ENCODE measurements at places on chromosomes 7 and 10.
A peak's percentile ranks its signal among the peaks of the same experiment; 100 is the strongest.

- DNase-seq = no peak
Observed at GRCh38 chr10:29326886-29327745, 38.2 kb downstream of the LYZL1 start.

DNA sequence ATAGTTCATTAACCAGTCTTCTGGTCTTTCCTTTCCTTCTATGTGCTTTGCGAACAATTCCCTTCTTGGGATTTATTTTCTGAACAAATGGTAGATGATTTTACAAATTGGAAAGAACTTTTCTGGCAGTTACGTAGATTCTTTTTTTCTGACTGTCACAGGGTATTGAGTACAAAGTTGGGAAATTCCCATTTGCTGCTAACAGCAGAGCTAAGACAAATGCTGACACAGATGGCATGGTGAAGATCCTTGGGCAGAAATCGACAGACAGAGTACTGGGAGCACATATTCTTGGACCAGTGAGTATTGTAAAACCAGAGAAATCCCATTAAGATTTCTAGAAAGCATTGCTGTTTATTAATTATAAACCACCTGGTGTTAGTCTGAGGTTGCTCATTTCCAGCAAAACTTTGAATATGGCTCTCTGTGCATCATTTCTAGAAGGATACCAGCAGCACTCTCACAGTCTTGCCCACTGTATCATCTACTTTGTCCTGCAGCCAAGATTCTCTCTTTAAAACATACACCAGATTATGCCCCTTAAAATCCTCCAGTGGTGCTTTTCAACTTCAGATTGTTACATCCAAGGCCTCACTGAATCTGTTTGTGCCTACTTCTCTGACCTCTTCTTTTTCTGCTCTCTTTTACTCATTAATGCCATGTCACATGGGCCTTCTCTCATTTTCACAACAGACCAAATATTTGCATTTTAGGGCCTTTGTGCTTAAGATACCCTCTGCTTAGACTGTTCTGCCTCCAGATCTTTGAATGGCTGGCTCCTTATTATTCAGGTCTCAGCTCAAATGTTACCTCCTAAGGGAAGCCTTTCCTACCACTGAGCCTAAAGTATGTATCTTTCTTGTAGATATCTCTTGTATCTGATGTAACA is 27.0 kb downstream of the DLD start:
- DNase-seq = no peak

GRCh38 chr10:13404791-13405190 is 56.7 kb upstream of the SEPHS1 start:
- DNase-seq = no peak

DNA sequence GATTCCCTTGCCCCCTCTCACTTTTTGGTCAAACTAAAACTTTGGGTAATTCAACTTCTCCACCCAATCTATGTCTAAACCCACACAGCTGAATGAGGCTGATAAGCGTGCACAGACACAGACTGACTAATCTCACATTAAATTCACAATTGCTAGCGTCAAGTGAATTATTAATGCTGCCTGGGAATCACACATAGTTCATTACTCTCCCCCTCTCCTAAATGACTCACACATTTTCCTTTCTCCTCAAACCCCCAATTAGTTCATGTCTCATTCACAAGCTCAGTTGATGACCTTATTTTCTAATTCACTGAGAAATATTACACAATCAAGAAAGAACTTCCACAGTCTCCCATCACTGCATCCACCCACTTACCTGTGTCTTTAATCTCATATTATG is 14.5 kb downstream of the KLF14 start:
- no peak for DNase-seq

DNA sequence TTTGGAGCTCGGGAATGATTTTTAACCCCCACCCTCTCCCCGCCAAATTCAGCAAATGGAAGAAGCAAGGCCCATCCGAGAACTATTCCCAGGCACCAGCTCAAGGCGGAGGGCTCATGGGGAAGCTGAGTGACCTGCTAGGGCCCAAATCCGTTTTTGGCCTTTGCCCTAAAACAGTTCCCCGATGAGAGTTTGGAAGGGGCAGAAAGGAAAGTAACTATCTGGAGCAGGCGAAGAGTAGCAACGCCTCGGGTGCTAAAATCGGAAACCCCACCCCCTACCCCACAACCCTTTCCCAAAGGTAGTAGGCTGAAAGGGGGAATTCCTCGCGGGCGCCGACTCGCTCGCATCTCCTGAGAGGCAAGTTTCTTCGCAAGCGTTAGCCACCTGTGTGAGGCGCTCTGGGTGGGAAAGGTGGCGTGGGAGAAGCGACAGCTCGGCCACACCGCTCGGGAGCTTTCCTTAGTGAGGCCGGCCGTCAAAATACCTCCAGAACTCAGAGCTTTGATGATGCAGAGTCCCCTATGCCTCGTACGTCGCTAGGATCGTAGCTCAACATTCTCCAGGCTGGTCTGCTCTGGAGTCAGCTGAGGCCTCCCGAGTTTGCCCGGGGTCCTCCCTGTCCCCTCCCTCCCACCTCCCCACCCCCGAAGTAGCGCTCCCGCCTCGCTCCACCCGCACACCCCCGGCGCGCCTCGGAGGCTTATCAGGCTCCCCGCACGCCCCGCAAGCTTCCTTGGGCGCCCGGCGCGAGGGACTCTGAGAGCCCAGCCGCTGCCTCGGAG is 642 bp upstream of the PRKG1 start:
- DNase-seq = no peak

- no peak for DNase-seq
Observed at GRCh38 chr7:36100634-36101033, 52.4 kb upstream of the EEPD1 start.

- no peak for DNase-seq
Observed at GRCh38 chr7:27606270-27607209, 56.1 kb downstream of the HIBADH start.

DNA sequence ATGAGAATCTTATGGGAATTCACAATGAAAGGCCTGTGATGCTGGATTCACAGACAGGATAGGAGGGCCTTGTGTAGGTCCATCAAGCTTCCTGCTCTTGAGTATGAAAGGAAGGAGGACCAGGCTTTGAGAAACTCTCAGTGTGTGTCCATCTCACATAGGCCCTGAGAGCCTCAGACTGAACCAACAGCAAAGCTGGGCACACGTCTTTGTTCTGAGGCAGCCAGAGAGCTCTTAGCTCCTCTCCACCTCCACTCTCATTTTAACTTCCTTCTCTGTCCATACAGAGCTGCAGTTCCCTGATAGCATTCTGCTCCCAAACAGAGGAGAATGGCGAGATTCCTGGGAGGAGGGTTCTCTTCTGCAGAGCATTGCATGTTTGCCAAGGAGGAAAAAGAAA is 515.6 kb downstream of the CALN1 start:
- no peak for DNase-seq

GRCh38 chr7:41439515-41439879 is 263.4 kb downstream of the INHBA start:
- no peak for DNase-seq

DNA sequence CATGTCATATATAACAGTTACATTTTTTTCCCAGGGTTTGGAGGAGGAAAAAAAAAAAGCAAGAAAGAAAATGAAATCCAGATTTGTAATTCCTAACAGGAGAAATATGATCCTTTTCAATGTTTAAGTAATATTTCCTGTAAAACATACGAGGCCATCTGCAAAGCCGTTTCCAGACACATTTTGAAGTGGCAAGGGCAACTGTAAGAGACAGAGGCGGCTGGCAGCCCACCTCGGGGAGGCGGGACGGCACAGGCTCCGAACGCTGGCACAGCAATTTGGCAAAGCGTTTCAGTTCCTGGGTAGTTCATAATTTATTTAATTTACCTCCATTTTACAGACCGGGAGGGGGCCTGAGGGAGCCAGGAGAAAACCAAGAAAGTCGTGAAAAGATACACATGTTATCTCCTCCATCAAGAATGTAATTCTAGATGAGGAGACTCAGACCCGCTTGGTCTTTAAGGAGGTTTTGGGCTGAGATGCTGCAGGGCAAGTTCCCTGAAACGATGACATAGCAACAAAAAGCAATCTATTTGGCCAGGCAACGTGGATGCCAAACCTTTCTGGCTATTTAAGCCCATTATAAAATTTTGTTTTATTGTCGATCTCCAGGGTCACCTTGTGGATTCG is 448.5 kb upstream of the MKI67 start:
- DNase-seq = no peak

GRCh38 chr7:155291729-155292128 is 5.9 kb upstream of the INSIG1 start:
- DNase-seq = no peak

DNA sequence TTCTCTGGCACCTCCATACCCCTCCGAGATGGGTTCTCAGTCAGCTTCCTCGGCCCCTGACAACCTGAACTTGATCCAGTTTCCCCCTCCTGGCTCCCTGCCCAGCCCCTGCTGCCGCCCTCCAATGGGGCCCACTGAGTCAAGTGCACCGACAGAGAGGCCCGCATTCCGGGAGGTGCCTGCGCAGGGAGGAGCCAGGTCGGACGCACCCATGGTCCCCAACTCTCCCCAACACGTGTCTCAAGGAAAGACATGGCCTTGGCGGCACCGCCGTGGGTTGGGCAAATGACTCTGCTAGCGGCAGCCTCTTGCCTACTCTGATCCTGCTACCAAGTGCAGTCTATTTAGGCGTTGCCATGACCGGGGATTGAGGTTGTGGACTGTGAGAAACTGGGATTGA is 275.3 kb downstream of the SNX13 start:
- DNase-seq = no peak

GRCh38 chr10:97498841-97499560 is at the start of gene UBTD1:
Gene UBTD1, plus strand, starts transcription at chr10:97498924. Its CDS starts 280 bp downstream, at chr10:97499204.
- peak; percentile 40 for DNase-seq

- no peak for DNase-seq
Observed at GRCh38 chr7:145817687-145818086, 298.9 kb upstream of the CNTNAP2 start.

GRCh38 chr10:74690393-74690792 is 136.0 kb upstream of the KAT6B start:
- DNase-seq = no peak

DNA sequence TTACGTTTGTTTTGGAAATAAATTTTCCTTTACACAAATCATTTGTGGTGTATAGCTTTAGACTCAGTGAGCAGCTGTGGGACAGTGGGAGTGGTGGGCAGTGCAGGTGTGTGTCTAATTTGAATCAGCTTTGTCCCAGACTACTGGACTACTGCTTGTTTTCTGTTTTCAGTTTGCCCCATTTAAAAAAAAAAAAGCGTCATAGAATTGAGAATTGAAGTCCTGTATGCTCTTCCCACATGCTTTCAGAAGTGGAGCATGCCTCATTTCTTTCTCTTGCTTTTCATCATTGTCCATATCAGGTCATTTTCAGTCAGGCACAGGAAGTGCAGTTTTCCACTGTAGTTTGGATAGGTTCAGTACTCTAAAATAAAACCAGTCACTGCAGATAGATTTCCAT is 66.1 kb downstream of the SHH start:
- no peak for DNase-seq

DNA sequence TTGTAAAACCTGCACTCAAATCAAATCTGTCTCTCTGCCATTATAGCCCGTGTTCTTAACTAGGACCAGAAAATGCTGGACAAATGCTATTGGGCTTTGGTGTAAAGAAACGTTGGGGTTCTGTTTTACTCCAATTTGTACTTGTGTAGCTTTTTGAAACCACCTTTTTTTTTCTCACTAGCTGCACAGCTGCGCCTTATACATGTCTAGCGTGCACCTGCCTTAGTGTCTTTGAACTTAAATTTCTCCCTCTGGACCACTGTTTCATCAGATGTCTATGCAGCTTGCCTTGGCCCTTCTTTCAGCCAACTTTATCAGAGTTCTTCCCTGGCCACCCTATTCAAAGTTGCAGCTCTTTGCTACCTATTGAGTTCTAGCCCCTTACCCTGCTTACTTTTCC is 7.1 kb downstream of the LIPM start:
- DNase-seq = no peak

DNA sequence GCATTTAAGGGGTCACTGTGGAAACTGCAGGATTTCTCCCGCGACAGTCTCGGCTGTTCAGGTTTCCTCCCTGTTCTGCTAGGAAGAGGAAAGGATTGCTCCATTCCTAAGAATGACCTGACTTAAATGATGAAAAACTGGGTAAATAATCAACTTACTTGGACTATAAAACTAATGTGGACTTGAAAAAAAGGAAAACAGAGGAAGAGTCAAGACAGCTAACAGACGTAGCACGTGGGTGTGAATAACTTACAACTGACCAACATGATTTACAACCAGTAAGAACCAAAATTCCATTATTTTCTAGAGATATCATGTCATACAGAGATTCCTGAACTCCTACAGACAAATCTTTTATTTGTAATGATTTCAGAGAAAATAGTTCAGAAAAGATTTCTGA is 93.8 kb downstream of the ADAM12 start:
- DNase-seq = no peak

DNA sequence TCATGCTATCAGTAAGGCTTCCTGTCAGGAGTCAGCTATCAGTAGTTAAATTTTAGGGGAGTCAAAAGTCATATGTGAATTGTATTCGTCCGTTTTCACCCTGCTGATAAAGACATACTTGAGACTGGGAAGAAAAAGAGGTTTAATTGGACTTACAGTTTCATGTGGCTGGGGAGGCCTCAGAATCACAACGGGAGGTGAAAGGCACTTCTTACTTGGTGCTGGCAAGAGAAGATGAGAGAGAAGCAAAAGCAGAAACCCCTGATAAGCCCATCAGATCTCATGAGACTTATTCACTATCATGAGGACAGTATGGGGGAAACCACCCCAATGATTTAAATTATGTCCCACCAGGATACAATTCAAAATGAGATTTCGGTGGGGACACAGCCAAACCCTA is 47.1 kb downstream of the KLF6 start:
- DNase-seq = no peak

GRCh38 chr7:73970801-73971229 is 57.2 kb upstream of the ELN start:
- peak; percentile 14 for DNase-seq

GRCh38 chr7:96548664-96549063 is 161.0 kb downstream of the SEM1 start:
- no peak for DNase-seq

DNA sequence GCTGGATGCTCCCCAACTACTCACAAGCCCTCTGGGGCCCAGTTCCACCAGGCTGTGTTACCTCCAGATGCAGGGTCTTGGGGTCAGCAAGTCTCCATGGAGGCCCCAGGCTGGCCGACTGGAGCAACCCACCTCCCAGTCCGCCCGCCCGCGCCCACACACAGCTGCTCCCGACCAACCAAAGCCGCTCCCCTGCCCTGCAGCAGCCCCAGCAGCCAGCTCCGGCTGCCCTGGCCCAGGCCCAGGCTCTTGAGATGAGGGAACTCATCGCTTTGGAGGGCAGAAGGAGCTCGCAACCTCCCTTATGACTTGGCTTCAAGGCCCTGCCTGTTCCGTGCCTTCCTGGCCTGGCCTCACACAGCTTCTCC is 47.2 kb downstream of the LRRC20 start:
- no peak for DNase-seq

DNA sequence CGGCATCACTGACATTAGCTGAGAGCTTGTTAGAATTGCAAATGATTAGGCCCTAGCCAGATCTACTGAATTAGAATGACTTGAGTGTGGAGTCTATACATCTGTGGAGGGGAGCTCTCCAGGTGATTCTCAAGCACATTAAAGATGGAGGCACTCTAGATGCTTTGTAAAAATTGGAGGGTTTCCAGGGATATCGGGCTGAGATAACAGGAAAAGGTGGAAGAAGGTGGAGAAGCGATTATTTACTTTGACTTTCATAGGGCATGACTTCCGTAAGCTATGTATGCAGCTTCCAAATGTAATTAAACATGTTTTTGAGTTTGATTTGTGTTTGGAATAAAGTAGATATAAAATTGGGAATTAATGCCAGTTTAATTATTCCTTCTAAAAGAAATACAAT is 235.0 kb upstream of the PTN start:
- DNase-seq = no peak

All from breast epithelium (tissue), 4 donors.